ENCODE measurements at places on chromosomes 2 and 18.

DNA sequence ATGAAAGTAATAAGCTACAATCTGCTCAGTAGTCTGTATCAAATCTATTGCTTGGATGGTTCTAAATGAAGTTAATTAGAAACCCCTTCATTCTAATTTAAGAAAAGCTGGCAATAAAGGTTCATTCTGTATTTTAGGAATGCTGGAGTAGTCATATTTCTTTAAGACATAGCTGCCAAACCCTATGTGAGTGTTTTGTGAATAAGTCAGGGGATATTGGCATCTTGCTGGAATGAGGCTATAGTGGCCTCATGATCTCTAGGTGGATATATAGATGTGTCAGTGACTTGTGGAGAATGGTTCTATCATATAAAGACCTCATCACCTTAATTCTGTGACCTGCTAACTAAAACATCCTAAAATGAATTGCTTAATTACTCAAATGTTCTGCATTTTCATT is 196.3 kb downstream of the PDE1A start:
- no peak for DNase-seq

DNA sequence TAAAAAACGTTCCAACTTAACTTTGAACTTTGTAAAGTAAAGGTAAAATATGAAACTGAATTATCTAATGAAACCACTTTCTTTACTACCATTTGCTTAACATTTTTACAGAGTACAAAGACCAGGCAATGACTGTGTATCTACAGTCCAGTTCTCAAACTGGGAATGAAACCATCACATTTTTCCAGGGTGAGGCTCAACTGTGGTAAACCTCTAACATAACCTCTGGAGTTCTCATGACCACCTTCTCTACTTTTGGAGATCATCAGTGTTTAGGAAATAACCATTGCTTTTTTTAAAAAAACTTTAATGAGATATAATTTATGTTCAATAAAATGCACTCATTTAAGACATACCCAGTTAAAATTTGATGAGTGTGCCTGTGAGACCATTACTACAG is 223.5 kb downstream of the RNF152 start:
- no peak for DNase-seq

- no peak for DNase-seq
Measured at GRCh38 chr2:204051476-204051875, 114.9 kb downstream of the ICOS start.

GRCh38 chr2:129016972-129017371 is 698.3 kb upstream of the HS6ST1 start:
- no peak for DNase-seq

GRCh38 chr18:76948345-76948744 is 126.0 kb downstream of the ZNF236 start:
- DNase-seq, result no peak

DNA sequence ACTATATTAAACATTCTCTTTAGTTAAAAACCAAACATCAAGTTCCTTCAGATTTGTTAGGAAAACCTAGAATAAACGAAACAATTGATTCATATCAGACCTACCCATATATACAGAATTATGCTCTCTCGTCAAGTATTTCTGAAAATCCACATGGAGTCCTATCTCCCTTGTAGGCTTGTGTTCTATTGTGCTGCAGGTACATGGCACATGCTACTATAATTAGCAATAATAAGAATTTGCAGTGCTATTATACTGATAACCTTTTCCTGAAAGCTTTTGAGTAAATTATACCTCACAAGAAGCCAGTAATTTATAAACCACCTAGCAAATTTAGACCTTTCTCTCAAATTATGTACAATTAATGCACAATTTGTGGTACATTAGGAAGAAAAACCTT is 158.6 kb upstream of the STK17B start:
- no peak for DNase-seq

GRCh38 chr18:48354746-48355260 is 54.4 kb downstream of the ZBTB7C start:
- DNase-seq, result no peak

Data from posterior cingulate gyrus (tissue), 11 donors.